Astrocyte (in vitro differentiated cells and primary cell): ENCODE measurements at places on chromosomes 2 and 18.

DNA sequence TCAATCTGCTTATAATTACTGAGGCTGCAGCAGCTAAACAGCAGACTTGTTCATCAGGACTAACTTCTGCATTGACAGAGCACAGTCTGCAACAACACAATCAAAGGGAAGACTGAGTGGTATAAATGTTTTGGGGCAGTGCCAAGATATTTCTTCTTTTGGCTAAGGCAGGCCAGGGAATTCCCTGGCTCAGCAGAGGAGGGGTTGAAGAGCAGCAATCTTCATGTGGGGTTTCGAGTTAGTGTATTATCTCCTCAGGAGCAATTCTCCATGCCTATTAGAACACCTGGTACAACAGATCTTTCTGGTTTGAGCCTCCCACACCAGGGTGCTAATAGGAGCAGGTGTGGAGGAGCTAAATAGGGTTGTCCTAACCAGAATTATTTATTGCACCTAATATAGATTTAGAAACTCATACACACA, 103.0 kb upstream of the STK17B start:
- no peak for DNase-seq

GRCh38 chr2:218436992-218437391, 18.1 kb downstream of the VIL1 start:
- no peak for DNase-seq

DNA sequence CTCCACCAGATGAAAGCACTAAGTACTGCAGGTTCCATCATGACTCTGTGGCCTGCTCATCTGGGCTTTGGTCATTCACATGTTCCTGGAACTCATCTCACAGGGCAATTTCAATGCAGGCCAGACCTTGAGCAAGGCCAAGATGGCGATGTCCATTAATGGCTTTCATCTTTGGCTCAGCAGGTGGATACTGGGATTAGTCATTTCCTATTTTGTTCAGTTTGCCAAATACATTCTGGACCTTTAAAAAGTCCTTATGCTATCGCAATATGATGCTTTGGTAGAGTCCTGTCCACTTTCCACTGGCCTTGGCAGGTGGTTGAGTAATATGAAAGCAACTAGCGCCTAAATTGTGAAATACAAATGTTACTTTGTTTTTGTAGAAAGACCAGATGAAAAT, 170.1 kb upstream of the REV1 start:
- peak; percentile 52 for DNase-seq

GRCh38 chr2:71894261-71894660, 253.4 kb downstream of the CYP26B1 start:
- DNase-seq, result no peak

DNA sequence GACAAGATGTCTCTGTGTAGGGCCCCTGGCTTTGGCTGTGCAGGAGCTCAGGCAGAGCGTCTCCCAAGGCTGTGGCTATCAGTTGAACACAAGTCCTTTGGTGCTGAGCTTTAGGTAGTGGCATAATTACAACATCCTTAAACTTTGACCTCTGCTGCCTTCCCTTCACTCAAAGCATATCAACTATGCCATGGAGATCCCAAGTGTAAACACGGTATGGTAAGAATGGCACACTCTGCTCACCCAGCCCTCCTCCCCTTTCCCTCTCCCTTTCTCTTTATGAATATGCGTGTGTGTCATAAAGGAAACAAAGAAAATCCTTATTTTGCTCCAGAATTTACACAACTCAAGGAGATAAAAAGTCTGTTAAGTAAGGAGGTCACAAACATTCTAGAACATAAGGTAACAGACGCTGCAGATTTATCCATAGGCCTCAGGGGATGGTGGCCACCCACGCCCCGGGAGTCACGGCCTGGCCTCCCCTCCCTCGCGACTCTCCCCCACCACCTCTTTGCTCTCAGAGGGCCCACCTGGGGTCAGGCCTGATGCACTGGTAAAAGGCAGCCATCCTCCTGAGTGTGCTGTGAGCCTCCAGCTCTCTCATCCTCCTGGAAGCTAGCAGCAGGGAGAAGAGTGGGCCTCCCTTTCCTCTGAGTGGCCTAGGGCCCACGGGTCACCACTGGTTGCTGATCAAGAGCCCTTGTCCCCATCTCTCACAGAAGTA, 67.3 kb downstream of the CRACDL start:
- DNase-seq, result no peak

- DNase-seq, result no peak
Measured at GRCh38 chr2:132669908-132670495, at the start of gene LYPD1. Gene LYPD1 (minus strand): TSS chr2:132670205. CDS start chr2:132669932, 273 bp downstream.

DNA sequence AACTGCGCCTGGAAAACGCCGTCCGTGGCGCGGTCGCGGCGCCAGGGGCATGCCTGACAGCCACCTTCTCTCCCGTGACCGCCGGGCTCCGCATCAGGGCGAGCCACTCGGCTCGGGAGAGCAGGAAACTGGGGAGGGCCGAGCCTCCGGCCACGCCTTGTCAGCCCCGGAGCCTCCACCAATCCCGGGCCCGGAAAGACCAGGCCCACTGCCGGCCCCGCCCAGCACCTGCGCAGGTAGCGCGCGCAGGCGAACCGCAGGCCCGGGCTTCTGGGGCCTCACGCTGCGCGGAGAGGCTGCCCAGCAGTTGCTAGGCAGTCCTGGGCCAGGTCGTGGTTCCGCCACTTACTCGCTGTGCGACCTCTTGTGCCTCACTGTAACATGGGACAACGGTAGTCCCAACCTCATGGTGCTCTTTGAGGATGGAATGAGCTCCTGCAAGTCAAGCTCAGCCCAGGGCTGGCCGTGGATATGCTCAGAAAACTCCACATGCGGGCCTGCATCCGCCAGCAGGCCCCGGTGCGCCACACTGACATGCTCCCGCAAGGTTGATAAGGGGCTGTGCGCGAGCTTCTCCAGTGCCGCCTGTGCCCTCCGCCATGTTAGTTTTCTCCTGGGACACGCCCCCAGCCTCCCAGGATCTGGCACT, 97.1 kb downstream of the INHBB start:
- DNase-seq, result no peak

- DNase-seq, result no peak
Measured at GRCh38 chr2:179273461-179273962, 8.9 kb upstream of the SESTD1 start.

DNA sequence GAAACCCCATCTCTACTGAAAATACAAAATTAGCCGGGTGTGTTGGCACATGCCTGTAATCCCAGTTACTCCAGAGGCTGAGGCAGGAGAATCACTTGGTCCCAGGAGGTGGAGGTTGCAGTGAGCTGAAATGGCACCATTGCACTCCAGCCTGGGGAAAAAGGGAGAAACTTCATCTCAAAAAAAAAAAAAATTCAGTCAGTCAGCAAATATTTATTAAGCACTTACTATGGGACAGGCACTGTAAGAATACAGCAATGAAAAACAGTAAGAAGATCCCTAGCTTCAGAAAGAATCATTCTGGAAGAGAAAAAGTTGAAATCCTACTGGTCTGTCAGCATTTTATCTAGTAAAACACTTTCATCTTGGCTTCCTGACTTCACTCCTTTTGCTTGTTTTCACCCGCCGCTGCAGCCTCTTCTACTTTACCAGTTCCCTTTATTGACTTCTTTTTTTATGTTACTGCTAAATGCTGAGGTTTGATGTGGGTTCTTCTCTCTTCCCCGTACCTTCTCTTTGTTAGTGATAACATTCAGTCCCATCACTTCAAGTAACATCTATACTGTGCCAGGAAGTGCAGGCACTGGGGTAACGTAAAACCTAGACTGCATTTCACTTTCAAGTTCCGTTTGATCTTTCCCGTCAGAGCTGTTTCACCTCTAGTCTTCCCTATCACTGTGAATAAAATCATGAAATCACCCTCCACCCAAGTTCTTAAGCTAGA, 10.8 kb upstream of the TAF4B start:
- DNase-seq, result no peak

- DNase-seq, result peak; percentile 68
Measured at GRCh38 chr18:33870059-33870458, 292.0 kb downstream of the ASXL3 start.

GRCh38 chr18:77866351-77866750, 616.7 kb downstream of the GALR1 start:
- DNase-seq, result no peak

- peak; percentile 64 for DNase-seq
Measured at GRCh38 chr2:173148520-173148919, 72.9 kb downstream of the MAP3K20 start.

DNA sequence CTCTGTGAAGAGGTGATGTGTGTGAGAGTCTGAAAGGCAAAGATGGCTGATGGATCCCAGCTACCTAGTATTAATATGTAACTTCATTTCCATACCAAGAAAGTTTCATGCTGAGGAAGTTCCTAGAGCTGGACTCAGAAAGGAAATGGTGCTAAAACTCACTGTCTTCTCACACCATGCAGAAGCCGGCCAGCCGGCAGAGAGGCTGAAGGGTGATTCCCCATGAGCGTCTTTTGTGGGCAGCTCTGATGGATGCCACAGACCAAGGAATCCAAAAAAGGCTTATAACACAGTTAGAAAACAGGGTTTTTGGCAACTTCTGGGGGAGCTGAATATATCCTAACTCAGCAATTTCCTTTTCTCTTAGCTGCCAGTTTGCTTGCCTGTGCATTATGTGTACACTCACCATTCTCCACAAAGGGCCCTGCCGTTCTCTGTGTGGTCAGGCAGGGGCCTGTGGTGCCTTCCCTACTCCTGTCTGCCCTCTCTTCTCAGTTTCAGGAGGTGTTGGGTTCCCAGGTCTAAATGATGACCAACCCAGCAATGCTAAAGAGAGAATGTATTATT, 289.4 kb downstream of the MTX2 start:
- no peak for DNase-seq

DNA sequence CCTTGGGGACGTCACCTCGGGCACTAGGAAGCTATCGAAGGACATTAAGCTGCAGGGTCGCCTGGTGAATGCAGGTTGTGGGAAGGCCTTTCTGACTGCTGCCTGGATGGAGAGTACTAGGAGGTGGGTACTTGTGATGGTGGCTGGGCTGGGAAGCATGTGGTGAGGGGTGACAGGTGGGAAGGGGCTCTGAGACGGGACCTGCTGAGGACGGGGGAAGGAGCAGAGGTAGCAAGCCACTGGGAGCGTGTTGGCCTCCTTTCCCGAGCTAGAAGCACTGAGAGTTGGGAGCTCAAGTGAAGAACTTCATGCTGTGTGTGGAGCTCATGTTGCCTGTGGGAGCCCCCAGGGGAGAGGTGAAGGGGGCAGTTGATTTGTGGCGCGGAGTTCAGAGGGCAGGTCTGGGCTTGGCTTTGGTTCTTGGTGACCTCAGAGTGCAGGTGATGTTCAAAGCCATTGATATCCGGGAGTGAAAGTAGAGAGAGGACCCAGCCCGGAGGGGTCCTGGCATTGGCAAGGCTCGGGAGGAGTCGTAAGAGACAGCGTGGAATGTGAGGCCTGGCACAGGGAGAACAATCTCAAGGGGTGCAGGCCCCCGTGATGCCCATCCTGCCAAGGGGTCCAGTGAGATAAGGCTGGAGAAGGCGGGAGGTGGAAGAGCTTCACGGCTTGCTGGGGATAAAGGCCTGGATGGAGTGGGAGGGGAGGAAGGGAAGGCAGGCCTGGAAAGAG, 13.2 kb downstream of the MROH2A start:
- no peak for DNase-seq

- DNase-seq, result no peak
Measured at GRCh38 chr18:3345452-3345851, 83.5 kb downstream of the MYL12B start.

DNA sequence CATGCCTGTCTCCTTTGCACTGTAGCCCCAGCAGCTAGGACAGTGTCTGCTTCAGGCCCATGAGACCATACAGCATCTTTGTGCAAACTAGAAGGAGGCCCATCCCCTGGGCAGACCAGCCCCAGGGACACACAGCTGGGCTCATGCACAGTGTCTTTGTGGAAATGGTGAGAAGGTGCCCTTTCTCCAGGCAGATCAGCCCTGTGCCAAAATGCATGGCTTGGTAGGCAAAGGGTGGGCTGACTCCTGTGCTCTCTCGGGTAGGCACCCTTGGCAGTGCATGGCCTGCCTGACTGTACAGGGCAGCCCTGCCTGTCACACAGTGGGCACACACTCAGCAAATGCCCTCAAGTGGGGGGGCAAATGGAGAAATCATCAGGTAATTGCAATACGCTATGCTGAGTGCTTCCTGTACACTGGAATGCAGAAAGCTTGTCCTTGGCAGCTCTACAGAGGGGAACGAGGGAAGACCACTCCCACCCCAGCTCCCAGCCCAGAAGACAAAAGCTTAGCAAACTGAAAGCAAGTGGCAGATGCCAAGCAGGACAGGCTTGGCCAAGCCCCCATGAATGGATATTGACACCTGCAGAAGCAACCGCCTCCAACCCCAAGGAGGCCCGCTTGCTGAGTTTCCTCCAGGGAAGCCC, 21.6 kb downstream of the TNS1 start:
- no peak for DNase-seq

DNA sequence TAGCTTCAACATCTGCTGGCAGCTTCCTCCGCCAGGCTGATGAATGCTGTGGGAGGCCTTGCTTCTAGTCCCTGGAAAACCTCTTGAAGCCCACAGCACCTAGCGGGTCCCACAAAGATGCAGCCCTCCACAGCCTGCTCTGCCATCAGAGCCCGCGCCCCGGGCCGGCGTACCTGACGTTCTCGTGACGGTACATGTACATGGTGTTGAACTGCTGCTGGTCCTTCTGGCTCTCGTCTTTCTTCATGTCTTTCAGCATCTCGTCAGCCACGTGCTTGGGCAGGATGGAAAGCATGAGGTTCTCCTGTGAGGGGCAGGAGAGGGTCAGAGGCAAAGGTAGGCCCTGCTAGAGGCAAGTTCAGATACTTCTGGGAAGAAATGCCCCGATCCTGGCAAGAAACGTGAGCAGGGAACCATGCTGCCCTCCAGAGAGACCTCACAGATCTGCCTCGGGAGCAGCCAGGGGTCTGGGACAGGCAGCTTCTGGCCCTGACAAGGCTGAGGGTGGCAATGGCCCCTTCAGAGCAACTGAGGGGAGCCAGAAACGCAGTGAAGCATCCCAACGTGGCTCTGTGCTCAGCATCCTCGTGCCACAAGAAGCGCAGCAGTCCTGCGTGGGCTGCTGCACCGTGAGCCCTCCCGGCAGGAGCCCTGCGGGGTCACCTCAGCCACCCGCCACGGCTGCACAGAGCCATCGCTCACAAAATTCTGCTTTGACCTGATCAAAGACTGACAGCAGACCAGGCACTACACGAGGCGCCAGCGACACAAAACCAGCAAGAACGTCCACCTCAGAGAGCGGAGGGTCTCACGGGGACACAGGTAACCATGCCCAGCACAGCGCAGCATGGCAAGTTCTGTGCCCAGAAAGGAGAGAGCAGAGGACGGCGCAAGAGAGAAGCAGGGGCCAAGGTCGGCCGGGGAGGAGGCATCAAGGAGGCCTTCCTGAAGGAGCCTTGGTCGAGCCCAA, 49.1 kb downstream of the CENPO start:
- DNase-seq, result no peak

- DNase-seq, result no peak
Measured at GRCh38 chr2:24761866-24762265, 31.3 kb downstream of the PTRHD1 start.

DNA sequence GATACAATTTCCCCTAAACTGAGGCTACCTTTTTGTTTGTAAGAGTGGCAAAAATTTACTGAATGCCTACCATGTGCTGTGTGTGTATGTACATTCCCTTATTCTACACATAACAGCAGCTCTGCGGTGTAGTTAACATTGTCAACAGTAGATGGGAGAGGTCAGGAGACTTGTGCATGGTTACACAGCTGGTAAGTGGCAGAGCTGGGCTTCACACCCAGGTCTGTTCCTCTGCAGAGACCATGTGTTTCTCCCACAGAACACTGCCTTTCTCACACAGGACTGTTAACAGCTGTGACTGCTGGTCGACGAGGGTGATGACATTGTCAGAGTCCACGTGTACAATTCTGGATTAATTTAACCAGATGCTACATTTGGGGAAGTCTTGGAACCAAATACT, 49.1 kb downstream of the EML6 start:
- no peak for DNase-seq

- no peak for DNase-seq
Measured at GRCh38 chr18:56469582-56469981, 168.8 kb downstream of the TXNL1 start.
